ENCODE measurements at places on chromosomes 7 and 10.
A peak's percentile ranks its signal among the peaks of the same experiment; 100 is the strongest.

DNA sequence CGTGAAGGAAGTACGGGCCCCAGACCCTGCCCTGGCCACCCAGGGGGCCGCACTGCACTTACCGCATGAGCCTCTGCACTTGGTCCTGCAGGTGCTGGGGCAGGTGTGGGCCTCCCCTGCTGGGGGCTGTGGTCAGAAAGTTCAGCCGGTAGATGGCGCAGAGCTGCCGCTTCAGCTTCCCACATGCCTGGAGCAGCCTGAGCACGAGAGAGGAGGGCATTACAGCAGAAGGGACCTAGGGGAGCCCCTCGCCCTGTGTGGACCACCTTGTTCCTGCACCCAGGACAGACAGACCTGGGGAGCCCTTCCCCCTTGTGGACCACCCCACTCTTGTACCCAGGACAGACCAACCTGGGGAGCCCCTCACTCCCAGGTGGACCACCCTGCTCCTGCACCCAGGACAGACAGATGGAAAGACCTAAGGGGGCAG, 8.7 kb upstream of the PYROXD2 start:
- no peak for DNase-seq

DNA sequence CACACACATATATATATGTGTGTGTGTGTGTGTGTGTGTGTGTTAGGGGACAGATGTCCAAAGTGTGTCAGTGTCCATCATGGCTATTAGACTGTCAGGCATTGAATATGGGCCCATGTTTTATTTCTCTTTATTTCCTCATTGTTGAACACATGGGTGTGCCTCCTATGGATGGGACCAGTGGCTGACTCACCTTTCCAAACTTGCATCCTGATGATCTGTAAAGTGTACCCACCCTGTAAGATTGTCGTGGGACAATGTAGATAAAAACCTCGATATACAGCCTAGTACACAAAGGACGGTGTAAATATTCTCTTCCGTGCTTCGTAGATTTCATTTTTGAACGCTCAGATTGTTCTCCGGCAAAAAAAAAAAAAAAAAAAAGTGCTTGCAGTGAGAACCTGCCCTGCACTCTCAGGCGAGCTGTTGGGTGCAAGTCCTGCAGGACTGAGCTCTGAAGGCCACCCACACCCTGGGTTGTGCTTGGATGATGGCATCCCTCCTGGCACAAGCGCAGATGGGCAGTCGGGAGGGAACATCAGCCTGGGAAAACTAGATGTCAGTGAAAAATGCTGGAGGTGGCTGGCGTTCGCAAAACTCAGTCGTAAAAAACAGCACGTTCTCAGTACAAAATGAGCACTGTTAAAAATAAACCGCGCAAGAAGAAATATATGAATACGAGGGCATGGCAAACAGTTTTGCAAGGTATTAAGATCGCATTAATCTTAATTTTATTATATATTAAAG, 166.9 kb downstream of the CUX1 start:
- DNase-seq = no peak

GRCh38 chr7:98930921-98931320, 52.6 kb downstream of the TRRAP start:
- DNase-seq = peak; percentile 6

GRCh38 chr7:21059069-21059468, 272.4 kb upstream of the SP8 start:
- no peak for DNase-seq

GRCh38 chr7:153433223-153433622, 619.0 kb upstream of the DPP6 start:
- DNase-seq = no peak

DNA sequence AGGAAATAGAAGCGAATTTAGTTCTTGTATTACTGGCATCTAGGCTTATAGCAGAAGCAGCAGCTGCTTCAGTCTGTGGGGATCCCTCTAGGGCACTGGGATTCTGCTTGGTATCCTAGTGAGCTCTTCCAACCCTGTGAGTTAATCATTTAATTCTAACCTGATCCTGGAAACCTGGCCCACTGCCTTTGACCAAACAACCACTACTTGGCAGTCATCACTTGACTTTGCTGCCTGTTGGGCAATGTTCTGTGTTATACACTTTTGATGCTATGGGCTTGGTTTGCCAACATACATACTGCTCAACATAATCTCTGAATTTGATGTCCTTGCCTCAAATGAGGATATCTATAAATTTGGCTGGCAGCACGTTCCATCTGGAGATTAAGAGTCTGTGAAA, 813.4 kb downstream of the ANKRD7 start:
- no peak for DNase-seq

DNA sequence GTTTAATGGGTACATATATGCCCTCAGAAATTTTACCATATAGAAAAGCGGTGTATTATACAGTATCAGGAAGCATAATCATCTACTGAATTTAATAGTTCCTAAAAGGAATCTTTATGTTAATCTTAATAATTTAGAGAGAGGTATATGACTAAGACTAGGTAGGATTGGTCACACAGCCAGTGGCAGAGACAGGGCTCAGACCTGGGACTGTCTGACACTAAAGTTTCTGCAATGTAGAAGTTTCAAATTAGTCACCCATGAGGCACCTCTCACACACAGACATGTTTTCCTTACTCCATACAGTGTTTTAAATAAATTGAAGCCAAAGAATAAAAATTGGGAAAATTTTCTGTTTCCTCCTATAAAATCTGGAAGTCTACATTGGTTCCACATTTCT, 72.8 kb upstream of the ADRA2A start:
- no peak for DNase-seq

DNA sequence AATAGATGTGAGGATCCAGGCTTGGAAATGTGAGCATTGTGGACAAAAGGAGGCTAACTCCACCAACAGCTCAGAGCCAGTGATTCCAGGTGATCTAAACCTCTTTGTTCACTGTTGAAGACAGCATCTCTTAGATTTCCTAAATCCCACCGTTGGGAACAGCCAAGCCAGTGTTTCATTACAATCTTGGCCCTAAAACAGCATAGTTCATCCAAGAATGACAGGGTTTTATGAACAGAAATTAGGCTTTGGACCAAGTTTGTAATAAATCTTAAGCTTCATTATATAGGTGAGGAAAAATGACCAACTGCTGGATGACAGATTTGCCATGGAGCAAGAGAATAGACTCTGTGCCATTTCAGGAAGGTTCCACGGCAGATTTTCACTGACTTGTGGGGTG, 65.8 kb downstream of the MTURN start:
- DNase-seq = no peak

- no peak for DNase-seq
Measured at GRCh38 chr7:5625938-5626337, 155.5 kb downstream of the RNF216 start.

GRCh38 chr10:48604991-48605508, at the start of gene ARHGAP22:
Gene ARHGAP22 (minus strand): TSS chr10:48605073. CDS start chr10:48604796, 277 bp downstream.
- DNase-seq = no peak

All from T-helper 9 cell (primary cell).